ENCODE measurements at places on chromosomes 16 and 17.

- no peak for DNase-seq
Observed at GRCh38 chr17:77306790-77307478, 166.2 kb downstream of the SEC14L1 start.

GRCh38 chr16:87060034-87060986, 256.9 kb downstream of the C16orf95 start:
- DNase-seq = no peak

GRCh38 chr16:81521141-81521626, 76.6 kb downstream of the CMIP start:
- peak; percentile 40 for DNase-seq

DNA sequence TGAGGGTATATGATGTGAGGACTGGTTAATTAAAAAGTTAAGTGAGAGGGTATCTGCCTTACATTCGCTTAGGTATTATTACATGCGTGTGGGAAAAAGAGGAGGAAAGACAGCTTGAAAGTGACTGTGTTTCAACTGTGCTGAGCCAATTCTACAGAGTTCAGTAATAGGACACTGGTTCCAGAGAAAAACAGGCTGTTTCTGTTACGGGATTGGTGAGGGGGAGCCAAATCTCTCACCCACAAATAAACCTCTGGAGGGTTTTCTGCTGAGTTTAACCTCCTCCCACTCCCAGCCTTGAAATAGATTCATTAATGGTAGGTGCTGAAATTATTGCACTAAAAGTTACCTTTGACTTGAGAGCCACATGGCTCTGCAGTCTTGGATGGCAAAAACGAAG, 3.9 kb upstream of the KRT26 start:
- no peak for DNase-seq

DNA sequence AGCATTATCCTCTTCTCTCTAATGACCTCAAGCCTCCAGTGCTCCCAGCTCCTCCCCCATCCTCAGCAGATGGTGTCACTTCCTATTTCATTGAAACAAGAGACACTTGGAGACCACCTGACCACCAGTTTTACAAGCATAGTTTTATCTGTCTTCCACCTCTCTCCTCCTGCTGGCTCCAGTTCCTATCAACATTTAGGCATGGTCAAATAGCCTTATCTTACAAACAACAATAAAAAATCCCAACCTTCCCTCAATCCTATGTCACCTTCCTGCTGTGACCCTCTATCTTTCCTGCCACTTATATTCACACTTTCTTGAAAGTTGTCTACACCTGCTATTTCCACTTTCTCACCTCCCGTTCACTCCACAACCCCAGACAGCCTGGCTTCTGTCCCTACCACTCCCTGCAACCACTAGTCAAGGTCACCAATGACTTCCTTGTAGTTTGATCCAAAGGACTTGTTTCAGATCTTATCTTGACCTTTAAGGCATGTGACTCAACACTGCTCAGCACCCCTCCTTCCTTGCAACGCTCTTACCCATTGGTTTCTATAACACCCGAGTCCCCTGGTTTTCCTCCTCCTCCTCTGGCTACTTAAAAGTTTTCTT, 4.3 kb upstream of the NTN1 start:
- no peak for DNase-seq

DNA sequence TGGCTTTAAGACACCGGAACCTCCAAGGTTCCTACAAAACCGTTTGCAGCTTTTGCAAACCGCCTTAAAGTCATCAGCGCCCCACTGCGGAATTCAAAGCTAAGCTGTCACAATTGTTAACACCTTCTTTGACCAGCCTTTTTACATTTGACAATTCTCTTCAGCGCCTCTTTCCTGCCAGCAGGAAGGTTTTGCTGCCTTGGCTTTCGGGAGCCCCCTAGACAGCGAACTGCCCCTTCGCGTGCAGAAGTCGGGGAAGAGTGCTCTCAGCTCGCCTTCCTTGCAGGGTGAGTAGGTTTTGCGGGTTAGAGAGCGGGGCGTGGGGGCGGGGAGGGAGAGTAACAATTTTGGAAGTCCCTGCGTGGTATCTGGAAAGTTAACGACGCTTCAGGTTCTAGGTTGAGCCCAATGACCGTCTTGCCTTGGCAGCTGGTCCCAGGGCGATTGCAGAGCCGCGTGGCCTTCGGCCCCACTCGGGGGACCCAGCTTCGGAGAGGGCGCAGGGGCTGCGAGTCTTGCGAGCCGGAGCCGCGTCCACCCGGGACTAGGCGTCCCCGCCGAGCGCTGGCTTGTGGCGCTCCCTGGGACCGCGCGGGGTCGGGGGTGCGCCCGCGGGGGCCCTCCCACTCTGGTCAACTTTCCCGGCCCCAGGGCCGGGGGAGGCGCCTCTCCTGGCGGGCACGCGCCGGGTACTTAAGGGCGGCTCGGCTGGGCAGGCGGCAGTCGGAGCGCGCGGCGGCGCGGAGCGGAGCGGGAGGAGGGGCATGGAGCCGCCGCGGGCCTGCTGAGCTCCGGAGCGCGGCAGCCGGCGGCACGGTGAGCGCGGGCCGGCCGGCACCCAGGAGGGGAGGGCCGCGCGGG, at the start of gene HAS3:
Gene HAS3 (plus strand): TSS at position 153 of the 861 bp plus-strand sequence. CDS start 3,743 bp downstream, outside the sequence.
- DNase-seq = peak; percentile 84

GRCh38 chr17:78113804-78114785, 14.5 kb downstream of the TMC6 start:
- no peak for DNase-seq

DNA sequence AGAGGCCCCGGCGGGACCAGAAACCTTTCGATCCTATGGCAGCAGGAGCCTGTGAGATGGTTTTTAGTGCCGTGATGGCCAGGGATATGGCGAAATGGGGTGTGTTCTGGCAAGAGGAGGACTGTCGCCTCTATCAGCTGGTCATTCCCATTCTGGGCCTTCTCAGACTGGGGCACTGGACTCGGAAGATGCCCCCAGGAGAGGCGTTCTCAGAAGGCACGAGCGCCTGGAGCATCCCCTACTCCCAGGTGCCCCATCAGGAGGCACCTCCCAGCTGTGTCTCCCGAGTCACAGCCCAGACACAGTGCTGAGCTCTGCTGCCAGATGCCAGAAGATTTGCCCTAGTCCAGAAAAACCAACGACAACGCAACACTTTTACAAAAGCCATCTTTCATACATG, 54.6 kb upstream of the ENDOV start:
- DNase-seq = no peak

- no peak for DNase-seq
Observed at GRCh38 chr16:15648135-15648730, 1.8 kb upstream of the NDE1 start.

DNA sequence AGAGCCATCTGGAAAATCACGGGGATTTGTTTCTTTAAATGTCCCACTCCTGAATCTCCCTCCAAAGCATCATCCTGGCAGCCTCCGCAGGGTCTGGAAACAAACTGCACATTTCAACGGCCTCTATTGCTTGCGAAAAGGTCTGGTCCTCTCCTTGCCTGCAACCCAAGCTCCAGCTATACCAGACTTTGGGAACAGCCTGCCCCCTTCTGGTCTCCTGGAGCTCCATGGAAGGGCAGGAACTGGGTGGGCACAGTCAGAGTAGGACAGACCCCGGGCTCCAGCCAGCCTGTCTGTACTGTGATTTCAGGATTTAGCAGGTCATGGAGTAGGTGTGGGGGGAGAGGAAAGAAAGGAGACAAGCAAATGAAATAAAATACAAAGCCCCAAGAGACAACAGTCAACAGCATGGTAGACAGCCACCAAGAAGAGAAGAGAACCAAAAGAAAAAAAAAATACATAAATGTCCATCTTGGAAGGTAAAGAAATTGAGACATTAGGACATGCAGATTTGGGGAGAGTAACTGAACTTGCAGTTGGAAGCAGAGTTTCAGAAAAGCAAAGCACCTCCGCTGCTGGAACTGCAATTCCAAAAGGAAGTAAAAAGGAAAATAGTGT, 2.7 kb downstream of the XYLT1 start:
- peak; percentile 70 for DNase-seq

DNA sequence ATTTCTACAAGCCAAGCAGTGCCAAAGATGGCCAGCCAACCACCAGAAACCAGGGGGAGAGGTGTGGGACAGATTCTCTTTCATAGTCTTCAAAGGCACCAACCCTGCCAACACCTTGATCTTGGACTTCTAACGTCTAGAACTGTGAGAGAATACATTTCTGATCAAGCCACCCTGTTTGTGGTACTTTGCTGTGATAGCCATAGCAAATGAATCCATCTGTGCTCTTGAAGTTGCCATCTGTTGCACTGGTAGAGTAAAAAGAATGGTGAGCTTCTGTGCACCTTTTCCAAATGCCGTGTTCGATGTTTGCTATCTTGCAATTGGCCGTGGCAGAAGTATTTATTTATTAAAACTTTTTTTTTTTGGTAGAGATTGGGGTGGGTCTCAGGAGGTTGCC, 16.7 kb upstream of the ADGRG1 start:
- DNase-seq = no peak

DNA sequence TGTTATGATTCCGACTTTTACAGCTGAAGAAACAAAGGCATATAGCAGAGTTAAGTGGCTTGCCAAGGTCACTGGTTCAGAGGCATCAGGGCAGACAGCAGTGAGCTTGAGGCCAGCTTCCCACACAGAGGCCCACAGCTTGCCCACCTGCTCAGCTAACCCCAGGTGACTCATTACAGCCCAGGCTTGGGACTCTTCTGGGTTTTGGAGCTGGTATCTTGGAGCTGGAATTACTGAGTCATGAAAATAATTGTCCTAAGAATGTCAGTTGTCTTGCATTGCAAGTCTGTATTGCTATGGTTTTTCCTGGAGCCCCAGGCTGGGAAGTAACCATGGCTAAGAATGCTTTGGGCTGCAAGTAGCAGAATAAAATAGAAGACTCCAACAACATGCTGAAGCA, 32.4 kb upstream of the IRX3 start:
- DNase-seq = no peak

DNA sequence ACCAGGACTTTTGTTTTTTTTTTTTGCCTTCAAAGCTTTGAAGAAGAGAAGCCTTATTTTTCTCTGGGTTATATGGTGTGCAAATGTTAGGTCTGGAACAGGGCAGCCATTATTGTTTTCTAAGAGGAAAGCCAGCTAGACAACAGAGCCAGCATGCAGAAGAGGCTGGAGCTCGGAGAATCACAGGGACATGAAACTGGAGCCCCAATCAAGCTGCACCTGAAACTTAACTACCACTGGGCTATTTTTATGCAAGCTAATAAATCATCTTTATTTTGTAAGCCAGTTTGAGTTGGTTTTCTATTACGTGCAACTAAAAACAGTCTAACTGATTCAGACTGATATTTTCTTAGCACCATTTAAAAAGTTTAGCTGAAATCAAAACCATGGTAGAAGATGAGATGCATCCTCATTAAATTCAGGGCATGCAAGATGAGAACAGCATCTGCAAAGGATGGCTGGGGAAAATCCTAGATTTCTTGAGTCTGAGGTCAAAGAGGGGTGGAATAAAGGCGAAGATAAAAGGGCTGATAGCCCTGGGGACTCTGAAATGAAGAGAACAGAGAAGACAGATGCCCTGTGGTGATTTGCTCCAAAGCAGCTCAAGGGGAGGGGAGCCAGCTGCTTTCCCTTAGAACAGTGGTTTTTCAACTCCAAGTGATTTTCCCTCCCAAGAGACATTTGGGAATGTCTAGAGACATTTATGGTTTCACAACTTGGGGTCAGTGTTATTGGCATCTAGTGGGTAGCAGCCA, 177.1 kb upstream of the WSCD1 start:
- no peak for DNase-seq

- DNase-seq = peak; percentile 81
Observed at GRCh38 chr17:45241328-45242028, 19.8 kb downstream of the FMNL1 start.

- DNase-seq = no peak
Observed at GRCh38 chr16:1458336-1458976, 14.1 kb upstream of the CCDC154 start.

- DNase-seq = peak; percentile 66
Observed at GRCh38 chr16:2924901-2925755, 13.4 kb downstream of the FLYWCH1 start.

DNA sequence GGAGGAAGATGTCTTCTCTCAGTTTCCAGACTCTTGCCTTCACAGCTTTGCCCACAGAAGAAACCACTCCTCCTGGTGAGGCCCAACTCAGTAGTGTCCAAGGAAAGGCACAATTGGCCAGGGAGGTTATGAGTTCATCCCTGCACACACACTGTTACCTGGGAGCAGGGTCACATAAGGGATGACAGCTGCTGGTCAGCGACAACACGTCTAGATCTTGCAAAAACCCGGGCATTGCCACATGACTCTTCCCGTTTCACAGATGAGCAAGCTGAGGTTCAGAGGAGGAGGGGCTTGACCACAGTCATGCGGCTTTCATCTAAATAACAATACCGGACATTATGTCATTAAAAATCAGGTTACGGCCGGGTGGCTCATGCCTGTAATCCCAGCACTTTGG, 186.0 kb downstream of the COPRS start:
- no peak for DNase-seq

DNA sequence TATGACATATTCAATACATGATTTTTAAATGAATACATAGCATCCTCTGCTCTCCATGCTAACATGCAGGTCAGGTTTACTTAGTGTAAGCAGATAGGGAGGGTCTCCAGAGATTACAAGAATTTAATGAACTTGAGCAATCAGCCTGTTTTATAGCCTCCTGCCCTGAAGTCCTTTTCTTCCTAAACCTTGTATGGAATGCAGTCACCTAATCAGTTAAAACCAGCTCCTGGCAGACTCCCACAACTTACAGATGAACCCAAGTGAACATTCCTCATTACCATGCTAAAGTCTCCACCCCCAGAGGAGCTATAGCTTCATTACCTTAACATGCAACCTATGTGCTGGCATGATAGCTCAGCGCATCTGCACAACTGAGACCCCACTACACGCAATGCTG, 48.5 kb upstream of the RBBP6 start:
- no peak for DNase-seq

- DNase-seq = no peak
Observed at GRCh38 chr16:77387815-77388209, 47.0 kb downstream of the ADAMTS18 start.

- DNase-seq = no peak
Observed at GRCh38 chr16:71297341-71297634, 8.1 kb upstream of the CMTR2 start.

DNA sequence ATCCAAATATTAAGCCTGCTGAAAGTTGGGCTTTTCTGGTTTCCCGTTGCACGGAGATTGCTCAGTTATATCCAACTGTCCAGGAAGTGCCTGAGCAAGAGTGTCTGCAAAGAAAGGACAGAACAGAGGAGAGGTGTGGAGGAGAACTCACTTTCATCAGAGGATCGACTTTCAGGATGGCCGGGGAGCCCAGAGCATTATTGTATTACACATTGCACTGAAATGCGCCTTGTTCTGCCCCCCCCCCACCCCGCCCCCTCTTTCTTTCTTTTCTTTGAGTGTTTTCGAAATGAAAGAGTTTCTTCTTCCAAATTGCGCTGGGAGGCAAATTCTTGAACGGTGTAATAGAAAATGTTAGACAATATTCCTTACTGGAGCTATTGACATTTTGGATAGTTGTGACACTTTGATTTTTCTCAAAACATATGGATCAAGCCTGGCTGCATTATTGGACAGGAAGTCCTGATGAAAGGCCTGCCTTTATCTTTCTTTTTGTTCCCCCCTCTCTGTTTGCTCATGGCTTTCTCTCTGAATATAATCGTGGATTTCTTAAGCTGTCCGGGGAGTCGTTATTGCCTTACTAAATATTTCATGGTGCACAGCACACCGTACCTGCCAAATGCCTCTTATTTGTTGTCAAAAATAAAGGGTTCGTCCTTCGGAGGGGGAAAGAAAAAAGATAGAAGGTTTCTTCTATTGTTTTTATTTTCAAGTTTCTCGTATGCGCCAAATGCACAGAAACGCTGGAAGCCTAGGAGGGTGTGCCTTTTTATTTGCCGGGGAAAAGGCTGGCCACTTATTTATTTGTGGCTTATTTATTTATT, 110.8 kb downstream of the IRX3 start:
- DNase-seq = no peak

- DNase-seq = peak; percentile 82
Observed at GRCh38 chr17:6713130-6713917, at the start of gene SLC13A5. Gene SLC13A5, minus strand, starts transcription at chr17:6713369. Its CDS starts 36 bp downstream, at chr17:6713333.
